NCI-H1092 (cell line): ENCODE measurements at places on chromosomes 1 and 21.

- no peak for DNase-seq
These were observed 1470.7 kb upstream of the PRMT6 start for GRCh38 chr1:105585791-105586190.

GRCh38 chr1:45043094-45043493 lies 31.0 kb downstream of the UROD start:
- no peak for DNase-seq

DNA sequence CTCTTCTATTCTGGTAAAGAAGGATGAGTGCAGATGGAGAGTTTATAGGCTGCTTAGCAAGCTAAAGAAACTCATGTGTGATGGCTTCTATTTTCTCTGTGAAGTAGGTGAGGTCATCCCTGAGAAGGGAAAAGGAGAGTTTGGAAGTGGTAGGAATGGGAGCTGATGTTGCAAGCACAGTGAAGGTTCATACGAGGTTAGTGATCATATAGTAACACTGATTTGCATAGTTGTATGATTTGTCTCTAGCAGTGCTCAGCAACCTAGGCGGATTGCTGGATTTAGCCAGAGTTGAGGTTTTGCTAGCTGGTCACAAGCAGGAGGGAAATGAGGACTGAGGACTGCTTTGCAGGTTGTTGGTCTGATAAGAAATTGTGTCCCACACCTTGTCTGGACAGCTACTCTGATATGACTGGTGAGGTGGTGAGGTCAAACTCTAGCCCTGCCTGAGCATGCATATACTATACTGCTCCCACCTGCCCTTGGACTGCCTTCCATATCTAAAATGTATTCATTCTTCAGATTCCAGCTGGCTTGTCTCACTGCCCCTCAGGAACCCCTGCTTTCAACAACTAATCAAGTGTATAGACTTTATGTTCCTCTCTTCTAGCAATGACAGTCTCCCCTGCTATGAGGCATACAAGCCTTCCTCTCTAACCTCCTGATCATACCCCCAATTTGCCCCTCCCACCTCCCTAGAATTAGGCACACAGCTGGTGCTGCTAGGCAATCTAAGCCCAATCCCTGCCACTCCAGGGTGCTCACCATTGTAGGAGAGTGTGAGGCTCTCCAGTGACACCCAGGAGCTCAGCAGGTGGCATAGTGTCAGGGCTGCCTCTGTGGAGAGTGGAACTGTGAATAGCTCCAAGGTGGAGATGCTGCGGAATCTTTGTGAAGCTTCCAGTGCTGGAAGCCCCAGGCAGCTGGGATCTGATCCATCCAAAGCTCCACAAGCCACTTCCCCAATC lies 18.5 kb downstream of the LRRC41 start:
- no peak for DNase-seq

- DNase-seq = no peak
These were observed 46.4 kb upstream of the FASLG start for GRCh38 chr1:172612478-172612877.

- DNase-seq = no peak
These were observed 24.8 kb downstream of the GNG4 start for GRCh38 chr1:235624721-235625333.

- peak; percentile 39 for DNase-seq
These were observed 25.3 kb downstream of the SLC30A7 start for GRCh38 chr1:100921110-100921706.

GRCh38 chr1:212514782-212515181 lies 82.1 kb downstream of the NENF start:
- no peak for DNase-seq

- DNase-seq = no peak
These were observed 216.6 kb downstream of the ATG4C start for GRCh38 chr1:63000508-63000907.

DNA sequence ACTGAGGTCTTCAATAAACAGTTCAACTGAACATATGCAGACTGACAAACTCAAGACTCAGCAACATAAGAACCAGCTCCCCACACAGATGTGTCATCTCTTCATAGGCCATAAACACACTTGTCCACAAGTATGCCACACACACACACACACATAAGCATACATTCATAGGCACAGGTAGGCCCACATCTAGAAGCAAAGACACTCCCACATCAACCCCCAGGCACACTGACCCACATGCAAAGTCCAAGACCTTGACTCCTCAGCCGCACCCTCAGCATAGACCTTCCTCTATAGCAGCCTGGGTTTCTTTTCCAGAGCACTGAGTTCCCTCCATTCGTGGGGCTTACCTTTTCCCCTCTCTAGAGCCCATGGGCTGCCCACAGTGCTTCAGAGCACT lies 1.4 kb downstream of the LAD1 start:
- no peak for DNase-seq

GRCh38 chr1:95197616-95198252 lies 36.3 kb upstream of the RWDD3 start:
- DNase-seq = no peak

GRCh38 chr21:43917515-43918384 lies 52.7 kb downstream of the AGPAT3 start:
- DNase-seq = no peak

DNA sequence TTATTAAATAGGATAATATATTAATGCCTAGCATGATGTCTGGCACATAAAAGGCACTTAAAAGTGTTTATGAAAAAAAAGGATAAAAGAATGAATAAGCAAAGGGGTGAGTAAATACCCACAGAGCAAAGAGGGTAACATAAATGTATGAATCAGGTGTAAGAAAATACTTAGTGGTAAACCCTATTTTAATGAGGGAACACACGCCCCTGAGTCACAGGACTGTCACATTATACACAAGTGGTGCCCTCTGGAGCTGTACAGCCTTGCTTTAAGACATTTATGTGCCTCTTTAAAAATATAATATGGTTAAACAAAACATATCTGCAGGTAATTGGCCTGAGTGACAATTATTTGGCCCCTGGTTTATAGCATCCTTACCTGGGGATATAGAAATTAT lies 78.1 kb upstream of the PTBP2 start:
- DNase-seq = no peak

DNA sequence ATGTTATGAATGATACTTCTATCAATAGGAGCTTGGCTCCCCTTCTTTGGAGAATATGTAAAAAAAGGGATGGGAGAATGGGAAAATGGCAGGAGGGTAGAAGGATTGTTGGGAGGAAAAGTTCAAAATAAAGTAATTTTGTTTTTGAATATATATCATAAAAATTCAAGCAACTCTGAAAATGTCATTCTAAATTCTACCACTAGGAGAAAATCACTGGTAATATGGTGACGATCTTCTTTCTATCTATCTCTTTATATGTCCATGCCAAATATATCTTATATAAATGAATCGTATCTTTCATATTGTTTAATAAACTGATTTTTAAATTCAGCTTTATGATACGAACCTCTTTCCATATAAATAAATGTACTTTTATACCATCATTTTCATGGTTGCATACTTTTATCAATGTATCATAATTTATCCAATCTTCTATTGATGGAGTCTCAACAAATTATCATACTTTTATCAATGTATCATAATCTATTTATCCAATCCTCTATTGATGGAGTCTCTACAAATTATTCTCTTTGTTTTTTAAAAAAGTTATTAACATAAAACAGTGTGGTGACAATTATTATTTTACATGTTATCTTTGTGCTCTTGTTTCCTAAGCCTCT lies 73.7 kb upstream of the MARK1 start:
- DNase-seq = no peak

- DNase-seq = no peak
These were observed 6.2 kb upstream of the TARBP1 start for GRCh38 chr1:234484991-234485739.

DNA sequence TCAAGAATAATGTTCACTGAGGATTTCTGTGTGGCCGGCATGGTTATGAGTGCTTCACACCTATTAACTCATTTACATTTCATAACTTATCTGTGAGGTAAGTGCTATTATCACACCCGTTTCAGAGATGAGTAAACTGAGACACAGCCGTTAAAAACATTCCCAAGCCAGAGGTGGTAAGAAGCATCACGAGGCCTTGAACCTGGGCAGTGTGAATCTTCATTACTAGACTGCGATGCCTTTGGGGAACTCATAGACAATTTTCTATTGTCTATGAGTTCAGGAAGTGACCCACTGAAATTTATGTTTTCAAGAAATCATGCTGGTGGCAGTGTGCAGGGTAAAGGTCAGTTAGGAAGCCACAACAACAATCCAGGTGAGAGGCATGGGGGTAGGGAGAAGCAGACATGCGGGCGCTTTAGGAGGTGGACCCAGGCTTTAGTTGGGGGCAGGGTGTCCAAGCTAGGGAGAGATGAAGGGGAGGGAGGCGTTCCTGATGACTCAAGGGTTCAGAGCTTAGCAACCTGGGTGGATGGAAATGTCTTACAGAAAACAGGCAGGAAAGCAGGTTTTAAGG lies 14.5 kb downstream of the GNG12 start:
- no peak for DNase-seq

DNA sequence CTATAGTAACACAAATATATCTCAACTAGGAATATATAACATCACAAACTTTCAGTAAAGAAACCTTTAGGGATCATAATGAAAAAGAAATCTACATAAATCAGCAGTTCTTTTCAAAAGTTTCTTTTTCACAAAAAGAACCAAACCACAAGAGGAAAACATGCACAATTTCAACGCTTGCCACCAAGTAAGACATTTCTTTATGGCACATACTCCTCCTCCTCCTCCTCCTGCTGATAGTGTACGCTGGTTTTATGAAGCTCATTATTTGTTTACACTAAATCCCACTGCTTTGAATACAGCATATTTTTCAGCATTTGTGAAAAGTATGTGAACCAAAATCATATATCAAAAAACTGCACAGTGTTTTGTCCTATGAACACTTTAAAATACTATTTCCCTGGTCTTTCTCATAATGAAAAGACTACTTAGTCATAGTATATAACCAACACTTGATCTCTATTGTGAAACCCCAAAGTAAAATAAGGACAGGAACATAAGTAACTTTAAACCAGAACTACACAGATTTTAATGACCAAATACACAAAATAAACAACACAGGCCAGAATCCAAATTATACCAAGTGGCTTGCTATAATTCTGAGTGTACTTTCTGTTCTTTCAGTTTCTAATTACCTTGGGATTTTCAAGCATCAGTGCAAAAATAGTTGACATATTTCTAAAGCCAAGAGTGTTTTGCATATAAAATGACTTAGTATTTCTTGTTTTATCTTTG lies 184.2 kb downstream of the EIF4G3 start:
- DNase-seq = no peak

- peak; percentile 81 for DNase-seq
These were observed 14.5 kb upstream of the GJB5 start for GRCh38 chr1:34740161-34740868.

GRCh38 chr1:19260211-19261138 lies 8.9 kb downstream of the MRTO4 start:
- DNase-seq = peak; percentile 68

- peak; percentile 92 for DNase-seq
These were observed at the start of gene ELAVL4 for GRCh38 chr1:50108497-50109059. Gene ELAVL4, plus strand, starts transcription at chr1:50108920. Its CDS starts 270 bp downstream, at chr1:50109190.

GRCh38 chr1:85624361-85624760 lies 43.8 kb downstream of the CCN1 start:
- DNase-seq = no peak

DNA sequence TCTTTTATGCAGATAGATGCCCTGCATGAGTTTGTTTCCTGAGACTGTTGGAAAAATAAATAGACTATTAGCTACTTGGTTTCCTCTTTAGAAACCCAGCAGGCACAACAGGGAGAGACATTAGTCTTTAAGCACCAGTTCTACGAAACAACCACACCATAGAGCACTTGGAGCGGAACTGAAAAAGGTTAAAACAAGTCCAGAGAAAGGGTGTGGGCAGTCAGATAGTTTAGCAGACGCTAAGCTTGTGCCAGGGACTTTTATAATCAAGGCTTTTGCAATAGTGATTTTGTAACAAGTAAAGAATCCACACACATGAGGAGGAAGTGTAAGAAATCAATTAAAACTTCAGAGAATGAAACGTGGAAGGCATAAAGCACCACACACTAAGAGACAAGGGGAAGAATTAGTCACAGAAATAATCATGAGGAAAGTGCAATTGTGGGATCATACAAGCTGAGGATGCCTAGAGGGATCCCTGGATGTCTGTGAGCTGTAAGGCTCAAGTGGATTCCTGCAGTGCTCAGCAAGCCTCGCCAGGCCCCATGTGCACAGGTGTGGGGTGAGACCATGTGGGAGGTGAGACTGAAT lies 37.8 kb upstream of the TLR5 start:
- DNase-seq = no peak

GRCh38 chr1:206886831-206887230 lies 10.4 kb upstream of the IL24 start:
- DNase-seq = no peak

GRCh38 chr21:38912102-38912629 lies 106.4 kb downstream of the ETS2 start:
- DNase-seq = no peak

DNA sequence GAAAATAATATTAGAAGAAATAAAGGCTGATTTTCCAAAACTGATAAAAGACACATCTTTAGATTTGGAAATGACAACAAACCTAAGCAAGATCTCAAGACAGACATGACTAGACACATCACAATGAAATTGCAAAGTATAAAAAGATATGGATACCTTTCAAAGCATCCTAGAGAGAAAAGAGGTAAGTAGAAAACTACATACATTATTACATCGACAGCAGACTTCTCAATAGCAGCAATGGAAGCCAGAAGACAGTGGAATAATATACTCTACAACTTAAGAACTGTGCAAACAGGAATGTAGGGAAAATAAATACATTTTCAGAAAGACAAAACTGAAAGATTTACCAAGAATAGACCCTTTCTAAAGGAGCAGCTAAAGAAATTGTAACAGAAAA lies 50.2 kb downstream of the DENND1B start:
- no peak for DNase-seq

- DNase-seq = no peak
These were observed 29.6 kb upstream of the CADM3 start for GRCh38 chr1:159141584-159142390.

DNA sequence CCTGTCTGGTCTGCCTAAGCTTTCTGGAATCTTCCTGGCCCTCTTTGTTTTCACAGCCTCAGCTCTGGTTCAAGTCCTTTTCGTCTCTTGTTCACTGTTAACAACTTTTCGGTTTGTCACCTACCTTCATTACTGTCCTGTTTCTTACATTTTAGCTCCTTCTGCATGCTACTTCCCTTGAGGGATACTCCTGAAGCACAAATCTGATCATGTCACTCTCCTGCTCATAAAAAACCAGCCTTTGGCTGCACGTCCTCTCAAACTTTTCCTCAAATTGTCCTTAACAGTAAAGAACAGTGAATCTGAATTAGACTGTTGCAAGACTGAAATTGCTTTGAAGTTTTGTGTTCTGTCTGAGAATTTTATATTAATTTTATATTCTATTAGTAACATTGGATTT lies 3.3 kb downstream of the RAVER2 start:
- no peak for DNase-seq

DNA sequence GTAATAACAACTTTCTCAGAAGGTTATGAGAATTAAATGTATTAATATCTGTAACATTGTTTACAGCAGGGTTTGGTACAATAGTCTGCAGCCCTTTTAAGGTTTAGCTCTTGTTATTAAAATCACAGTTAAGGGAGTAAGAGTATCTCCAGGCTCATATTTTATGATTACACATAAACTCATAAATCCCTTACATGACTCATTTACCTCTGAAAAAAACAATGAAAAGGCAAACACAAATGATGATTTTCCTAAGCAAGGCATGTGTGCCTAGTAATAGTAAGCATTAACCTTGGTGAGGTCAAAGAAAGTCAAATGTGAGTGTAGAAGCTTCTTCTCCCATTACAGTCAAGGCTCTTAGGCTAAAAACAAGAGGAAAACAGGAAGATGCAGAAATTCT lies 84.5 kb upstream of the ADGRL4 start:
- DNase-seq = no peak
